Ovary (tissue), 10 donors: ENCODE measurements at places on chromosomes 5 and 9. TPM values are rescaled to one million over a fixed set of nuclear protein-coding genes. Genes with fewer than 3 reads are reported as not detected.

- no peak for DNase-seq
These were observed 871.7 kb upstream of the TYRP1 start for GRCh38 chr9:11821306-11821975.

DNA sequence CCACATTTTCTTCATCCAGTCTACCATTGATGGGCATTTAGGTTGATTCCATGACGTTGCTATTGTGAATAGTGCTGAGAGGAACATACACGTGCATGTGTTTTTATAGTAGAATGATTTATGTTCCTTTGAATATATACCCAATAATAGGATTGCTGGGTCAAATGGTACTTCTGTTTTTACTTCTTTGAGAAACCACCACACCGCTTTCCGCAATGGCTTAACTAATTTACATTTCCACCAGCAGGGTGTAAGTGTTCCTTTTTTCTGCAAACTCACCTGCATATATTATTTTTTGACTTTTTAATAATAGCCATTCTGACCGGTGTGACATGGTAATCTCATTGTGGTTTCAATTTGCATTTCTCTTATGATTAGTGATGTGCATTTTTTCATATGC, 82.2 kb upstream of the RFX3 start:
- no peak for DNase-seq

DNA sequence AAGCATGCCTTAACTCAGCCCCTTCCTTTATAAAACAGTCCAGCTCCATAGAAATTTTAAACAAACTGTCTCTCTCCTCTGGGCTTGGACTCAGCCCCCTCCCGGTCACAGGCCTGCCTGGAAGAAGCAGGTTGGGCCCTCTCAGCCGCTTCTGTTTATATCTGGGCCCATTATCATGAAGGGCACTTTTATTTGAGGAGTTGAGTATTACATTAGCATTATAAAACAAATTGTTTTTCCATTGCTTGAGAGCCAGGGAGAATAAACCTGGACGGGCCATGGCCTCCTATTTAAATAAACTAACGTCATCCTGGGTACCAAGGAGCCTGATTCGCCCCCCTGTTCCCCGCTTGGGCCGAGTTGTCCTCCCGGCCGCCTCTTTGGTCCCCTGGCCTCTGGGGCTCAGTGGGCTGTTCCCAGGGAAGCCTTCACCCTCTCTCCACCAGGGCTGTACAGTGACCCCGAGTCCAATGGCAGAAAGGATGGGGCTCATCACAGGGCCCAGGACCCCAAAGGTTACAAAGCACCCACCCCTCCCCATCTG, 13.2 kb downstream of the IRX2 start:
- DNase-seq, result no peak

The CD14 gene
- 29.4 TPM for total RNA-seq

The HSD17B3 gene
- 1.4 TPM for total RNA-seq

The TIMD4 gene
- not detected for total RNA-seq

DNA sequence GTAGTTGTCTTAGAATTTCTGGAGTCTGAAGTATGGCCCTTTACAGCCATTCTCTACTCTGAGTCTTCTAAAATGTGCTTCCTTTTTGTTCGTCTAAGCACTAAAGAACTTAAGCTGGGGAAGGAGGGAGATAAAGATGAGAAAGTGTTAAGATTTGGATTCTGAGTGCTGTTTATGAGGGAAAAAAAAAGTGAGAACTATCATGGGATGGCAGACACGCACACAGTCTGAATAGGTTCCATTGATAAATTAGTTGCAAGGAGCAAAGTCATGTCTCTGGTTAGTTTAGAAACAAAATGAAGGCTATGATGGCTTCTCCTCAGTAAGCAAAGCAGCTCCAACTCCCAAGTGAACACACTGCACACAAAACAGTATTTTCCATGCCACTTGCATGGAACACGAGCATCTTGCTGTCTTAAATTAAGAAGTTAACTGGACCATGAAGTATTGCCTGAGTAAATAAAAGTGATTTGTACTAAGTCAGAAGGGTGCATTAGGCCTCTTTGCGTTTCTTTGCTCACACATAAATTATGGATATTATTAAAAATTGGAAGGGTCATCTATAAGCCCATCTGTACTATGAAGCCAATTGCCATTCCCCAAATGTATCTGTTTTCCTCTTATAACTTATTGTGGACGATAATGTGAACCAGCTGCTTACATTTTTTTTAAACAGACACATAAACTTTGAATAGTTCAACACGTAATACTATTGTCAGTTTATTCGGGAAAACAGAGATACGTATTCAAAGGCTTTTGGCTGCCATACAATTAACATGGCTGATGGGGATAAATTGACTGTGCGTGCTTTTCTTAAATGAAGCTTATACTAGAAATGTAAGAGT, 199.3 kb downstream of the SGCD start:
- no peak for DNase-seq
